ENCODE measurements at places on chromosomes 16 and 17.
A peak's percentile ranks its signal among the peaks of the same experiment; 100 is the strongest.

- no peak for DNase-seq
These were observed 40.1 kb upstream of the RGS9 start for GRCh38 chr17:65097110-65097509.

DNA sequence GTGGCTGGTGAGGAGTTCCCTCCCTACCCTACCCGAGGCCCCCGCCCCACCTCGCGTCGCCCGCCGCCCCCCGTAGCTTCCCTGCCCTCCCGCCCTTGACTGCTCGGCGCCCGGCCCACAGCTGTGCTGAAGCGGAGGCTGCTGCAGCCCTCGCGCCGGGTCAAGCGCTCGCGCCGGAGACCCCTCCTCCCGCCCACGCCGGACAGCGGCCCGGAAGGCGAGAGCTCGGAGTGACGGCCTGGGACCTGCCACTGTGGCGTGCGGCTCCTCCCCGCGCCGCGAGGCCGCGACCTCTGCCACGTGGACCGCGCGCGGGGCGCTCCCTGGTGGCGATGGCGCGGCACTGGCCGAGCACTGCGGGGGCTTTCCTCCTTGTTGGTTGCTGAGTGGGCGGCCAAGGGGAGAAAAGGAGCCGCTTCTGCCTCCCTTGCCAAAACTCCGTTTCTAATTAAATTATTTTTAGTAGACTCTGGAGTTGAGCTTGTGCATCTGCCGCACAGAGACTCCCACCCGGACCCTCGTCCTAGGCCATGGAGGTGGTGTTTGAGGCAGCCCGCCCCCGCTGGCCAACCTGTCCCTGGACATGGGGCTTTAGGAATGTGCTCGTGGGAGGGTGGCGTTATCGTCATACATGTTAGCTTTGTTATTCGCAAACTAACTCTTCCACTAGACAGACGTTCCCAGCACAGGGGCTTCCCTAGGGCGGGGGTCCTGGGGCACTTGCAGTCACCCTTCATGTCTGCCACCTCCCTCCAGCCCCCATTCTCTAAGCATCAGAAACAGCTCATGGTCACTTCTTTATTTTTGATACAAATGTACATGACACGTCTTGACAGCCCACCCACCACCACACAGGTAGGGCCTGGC is 4.4 kb downstream of the TP53I13 start:
- peak; percentile 68 for DNase-seq

DNA sequence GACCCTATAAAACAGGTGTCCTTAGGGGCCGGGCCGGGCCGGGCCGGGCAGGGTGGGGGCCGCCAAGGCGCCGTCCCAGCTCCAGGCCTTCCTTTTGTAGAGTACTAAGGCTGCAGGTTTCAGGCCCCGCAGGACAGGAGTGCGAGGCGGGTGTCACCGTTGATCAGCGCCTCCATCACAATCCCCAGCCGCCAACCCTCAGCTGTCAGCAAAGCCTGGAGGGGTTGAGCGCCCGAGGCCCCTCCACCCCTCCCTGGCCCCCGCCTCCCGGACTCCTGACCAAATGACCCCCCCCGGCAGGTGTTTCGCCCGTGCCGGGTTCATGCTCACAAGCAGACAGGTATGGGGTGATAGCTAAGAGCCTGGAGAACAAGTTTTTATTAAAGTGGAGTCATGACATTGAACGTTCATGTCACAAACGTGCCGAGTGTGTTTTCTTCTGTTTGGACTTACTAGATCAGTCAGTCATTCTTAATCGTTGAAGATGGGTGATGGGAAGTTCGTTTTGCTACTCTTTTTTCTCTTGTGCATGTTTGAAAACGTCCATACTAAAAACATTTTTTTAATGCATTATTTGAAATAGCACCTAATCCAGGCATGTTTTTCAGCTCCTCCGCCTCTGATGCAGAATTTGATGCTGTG is 534 bp downstream of the ARL2BP start:
- no peak for DNase-seq

- DNase-seq = no peak
These were observed 201.8 kb downstream of the SLC39A11 start for GRCh38 chr17:72890711-72891110.

DNA sequence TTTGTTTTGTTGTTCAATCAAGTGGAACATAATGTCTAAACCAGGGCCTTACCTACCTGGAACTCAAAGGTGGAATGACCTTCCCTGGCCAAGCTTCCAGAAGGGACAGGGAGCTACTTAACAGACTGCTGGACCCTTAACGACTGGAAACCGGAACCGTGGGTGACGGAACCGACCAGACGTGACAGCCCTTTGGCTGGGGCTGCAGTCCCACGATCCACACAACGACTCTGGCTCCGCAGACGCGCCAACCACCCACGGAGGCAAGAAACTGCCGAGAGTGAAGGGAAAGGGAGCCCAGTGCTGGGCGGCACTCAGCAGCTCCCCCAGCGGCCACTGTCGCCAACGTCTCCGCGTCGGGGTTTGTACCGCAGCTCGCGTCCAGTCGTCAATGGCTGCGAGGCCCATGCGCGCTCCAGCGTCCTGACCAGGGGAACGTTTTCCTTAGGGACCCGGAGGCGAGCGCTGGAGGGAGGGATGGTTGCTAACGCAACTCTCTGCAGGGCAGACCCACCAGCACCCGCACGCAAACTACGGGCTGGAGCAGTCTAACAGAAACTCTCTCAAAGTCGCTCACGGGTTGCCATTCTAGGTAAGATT is 5.5 kb upstream of the KIF22 start:
- DNase-seq = peak; percentile 92

DNA sequence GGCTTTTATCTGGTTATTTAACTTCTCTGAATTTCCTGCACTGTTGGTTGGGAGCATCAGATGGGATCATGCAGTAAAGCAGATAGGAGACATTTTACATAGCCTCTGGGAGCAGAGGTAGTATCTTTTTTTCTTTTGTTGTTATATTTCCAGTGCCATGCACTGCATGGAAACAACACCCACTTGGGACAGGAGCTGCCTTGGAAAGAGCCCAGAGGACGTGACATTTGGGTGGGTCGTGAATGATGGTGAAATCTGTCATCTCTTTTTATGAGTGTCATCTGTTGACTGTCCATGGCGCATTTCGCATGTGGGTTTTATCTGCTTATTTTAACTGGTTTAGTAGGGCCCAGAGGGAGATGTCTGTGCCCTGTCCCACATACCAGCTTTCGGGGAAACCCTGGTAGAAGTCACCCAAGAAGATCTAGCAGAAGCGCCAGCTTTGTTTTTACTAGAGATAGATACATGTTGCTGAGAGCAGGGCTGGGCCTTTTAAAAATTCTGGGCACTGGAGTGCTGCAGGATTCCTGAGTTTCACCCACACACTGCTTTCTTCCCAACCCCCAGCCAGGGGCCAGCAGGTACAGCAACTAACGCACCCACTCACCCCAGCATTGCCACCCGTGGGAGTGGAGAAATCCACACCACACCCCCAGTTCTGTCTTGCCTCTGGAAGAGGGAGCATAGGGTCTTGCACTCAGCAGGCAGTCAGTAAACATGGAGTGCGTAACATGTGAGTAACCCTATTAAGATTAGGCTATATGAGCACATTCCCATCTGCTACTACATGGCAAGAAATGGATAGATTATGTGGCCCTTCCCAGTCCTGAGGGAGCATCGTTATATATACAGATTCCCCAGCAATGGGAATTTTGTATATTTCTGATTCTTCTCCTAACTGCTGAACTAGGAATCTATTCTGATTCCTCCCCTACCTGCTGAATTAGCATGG is 8.4 kb upstream of the TERF2 start:
- DNase-seq = no peak

DNA sequence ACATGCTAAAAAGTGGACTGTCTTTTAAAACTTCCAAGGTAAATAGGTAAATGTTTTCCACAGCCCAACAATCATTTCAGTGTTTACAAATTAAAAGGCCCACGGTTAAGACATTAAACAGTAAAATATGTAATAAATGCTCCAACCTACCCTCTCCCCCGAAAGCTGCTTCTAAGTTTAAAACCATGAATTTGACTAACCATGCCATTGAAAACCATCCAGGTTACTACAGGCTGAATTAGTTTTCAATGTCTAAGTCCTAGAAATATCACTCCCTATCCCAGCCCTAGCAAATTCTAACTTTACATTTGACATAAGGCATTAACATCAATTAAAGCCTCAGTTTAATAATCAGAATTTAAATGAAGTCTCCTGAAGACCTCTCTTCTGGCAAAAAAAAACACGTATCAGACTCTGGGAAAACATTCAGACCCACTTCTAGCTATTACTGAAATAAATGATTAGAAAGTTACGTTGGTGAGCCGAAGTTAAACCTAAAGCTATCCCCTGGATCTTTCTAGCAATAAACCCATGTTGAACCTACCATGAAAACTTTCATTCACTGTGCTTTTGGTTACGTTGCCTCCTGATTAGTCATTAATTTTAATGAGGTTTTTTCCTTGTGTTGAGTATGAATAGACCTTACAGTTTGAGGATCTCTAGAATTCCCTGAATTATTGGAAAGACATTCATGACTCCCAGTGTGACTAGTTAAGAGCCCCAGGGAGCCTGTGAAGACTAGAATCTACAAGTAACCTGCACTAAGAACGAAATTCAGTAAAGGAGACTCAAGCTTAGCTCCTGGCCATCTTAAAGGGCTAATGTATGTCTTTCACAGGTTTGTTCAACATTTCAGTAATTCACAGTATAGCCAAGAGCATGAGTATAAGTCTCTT is 1.7 kb upstream of the POLG2 start:
- no peak for DNase-seq

DNA sequence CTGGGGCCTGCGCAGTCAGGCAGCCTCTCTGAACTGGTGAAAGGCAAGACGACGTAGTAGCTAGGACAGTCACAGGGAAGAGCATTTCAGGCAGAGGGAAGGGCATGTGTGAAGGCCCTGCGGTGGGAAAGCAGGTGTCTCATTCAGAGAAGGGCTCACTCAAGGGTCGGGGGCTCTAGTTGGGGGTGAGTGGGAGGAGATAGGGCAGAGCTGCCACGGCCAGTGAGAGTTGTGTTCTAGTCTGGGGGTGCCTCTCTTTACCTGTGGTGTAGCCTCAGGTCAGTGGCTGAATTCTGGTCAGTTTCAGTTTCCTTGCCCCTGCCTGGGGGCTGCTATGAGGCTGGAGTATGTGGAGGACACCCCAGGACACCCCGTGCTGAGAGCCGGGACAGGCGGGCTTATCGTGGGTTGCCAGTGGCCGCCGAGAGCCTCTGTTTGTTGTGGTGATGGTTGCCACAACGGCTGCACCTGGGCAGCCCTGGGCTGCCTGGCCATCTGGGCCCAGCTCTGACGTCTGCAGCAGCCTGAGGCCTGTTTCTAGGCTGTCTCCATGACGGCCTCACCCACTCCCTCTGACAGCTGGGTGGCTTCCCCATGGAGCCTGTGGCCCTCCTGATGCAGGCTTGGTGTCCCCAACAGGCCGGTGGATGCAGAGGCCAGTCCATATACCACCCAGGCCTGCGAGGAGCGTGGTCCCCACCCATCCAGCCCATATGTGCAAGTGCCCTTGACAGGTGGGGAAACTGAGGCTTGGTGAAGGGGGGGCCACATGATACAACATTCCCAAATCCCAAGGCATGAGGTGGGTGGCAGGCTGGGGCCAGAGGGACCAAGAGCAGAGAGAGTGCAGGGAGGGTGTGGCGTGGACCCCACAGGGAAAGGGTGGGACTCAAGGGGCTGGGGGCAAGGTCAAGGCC is 10.8 kb downstream of the MAP2K3 start:
- no peak for DNase-seq

- DNase-seq = no peak
These were observed 107.6 kb upstream of the HLF start for GRCh38 chr17:55157165-55157564.

DNA sequence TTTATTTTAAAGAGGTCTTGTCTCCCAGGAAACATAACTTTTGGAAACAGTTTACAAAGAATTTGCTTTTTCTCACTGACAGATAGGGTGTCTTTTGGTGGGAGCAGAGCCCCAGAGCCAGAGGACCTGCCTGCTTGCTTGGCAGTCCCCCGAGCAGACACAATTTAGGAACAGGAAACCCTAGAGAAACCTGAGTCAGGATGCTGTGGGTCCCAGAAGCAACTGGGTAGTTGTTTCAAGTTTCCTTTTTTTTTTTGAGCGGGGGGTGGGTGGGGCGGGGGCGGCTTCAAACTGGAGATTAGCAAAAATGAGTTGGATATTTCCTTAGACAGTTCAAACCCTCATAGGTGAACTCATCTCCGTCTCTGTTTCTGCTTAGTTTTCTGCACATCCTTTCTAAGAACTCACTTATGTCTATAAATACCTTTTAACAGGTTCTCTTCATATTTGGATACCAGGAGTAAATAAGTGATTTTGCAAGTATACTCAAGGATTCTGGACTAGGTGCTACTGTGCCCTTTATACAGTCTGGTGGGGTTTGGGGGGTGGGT is 135.1 kb downstream of the PRKCA start:
- no peak for DNase-seq

DNA sequence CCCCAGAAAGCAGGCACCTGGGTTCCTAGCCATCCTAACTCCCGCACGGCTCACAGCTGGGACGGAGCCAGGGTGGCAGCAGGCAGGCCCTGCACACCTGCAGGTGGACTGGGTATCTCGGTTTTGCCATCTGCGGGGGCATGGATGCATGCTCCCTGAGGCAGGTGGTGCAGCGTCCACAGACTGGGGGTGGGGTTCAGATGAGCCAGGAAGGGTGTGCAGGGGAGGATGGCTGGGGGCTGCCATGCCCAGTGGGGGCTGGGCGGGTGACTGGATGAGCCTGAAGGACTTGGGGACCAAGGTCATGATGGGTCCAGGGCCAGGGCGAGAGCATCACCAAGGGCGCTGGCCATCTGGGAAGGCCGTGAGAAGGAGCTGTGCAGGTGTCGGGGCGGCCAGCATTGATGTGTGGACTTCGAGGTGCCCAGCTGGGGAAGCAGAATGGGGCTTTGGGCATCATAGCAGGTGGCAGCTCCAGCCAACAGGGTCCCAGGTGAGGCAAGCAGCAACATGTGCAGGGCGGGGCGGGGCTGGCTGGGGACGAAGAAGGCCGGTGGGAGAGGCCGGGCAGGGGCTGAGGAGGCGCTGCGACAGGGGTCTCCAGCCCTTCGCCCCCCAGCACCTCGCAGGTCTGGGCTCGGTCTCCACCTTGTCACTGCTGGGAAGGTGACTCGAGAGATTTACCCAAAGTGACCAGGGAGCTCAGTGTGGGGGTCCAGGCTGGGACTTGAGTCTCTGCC is 41.0 kb upstream of the ZNF469 start:
- DNase-seq = no peak

All from H9 (cell line).